Breast epithelium (tissue), 4 donors: ENCODE measurements at places on chromosomes 12 and 14.

DNA sequence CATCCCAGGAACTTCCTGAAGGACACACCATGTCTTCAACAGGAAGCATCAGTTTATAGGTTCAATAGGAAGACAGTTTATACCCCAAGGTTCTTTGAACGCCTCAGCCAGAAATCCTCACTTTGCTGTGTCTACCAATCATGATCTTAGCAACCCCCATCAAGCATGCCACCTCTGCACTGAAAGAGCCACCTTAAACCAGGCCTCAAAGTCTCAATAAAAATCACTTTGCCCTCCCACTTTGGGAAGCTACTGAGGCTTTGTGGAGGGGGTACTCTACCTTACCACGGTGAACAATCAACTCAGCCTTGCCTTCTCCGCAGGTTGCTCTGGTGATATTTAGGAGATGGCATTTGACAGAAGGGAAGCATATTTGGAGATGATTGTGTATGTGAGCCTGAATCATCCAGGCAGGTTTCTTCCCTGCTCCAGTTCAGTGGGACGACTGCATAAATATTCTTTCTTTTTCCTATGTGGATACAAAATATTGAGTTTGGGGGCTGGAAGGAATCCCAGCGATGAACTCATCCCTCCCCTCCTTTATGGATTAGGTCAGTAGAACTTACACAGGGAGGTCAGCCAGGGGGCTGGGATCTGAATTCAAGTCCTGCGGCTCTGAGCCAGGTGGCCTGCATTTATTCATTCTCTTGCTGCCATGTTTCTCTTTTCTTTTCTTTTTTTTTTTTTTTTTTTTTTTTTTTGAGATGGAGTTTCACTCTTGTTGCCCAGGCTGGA, 42.8 kb upstream of the VASH1 start:
- no peak for DNase-seq

- DNase-seq: no peak
These were observed 106.7 kb downstream of the RPS29 start for GRCh38 chr14:49479432-49479831.

DNA sequence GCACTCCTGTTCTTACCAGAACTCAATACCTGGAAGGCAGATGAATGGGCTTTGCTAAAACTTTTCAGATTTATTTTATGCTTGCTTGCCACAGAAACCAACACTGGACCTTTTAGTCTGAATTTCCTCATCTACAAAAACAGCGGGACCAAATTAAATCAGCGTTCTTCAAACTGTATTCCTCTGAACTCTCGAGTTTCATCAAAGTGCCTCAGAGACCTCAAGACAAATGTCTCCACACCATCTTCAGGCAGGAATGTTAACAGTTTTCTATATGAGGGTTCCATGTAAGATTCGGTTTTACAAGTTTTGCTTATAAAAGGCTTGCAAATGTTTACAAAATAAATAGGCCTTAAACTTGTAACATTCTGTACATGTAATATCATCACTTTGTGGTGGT, 74.6 kb downstream of the MED13L start:
- no peak for DNase-seq

DNA sequence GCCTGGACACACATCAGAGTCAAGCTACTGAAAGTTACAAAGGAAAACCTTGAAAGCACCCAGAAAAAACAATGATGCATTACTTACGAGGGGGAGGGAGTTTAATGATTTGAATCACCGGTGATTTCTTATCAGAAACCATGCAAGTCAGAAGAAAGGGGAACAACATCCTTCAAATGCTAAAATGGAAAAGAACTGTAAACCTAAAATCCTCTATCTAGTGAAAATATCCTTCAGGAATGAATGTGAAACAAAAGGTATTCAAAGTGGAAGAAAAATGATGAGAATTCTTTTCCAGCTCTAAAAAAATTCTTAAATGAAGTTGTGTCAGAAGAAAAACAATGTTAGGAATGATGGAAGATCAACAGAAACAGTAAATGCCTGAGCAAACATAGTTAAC, 16.8 kb downstream of the SCAF11 start:
- DNase-seq: no peak

GRCh38 chr12:108134744-108135143, 5.7 kb downstream of the WSCD2 start:
- DNase-seq: no peak

DNA sequence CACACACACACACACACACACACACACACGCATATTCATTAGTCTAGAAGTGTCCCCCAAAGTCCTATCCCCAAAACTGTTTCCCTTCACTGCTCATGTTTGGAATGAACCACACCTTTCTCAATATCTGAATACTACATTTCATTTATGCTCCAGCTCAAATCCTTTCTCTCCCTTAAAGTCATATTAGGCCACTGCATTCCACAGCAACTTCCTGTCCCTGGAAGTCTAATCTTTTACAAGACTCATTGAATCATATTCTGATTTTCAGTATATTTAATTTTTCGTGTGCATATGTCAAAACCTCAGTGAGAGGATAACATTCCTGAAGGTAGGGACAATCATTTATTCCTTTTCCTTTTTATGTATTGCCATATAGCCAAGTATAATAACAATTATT, 155.6 kb upstream of the LMNTD1 start:
- no peak for DNase-seq

DNA sequence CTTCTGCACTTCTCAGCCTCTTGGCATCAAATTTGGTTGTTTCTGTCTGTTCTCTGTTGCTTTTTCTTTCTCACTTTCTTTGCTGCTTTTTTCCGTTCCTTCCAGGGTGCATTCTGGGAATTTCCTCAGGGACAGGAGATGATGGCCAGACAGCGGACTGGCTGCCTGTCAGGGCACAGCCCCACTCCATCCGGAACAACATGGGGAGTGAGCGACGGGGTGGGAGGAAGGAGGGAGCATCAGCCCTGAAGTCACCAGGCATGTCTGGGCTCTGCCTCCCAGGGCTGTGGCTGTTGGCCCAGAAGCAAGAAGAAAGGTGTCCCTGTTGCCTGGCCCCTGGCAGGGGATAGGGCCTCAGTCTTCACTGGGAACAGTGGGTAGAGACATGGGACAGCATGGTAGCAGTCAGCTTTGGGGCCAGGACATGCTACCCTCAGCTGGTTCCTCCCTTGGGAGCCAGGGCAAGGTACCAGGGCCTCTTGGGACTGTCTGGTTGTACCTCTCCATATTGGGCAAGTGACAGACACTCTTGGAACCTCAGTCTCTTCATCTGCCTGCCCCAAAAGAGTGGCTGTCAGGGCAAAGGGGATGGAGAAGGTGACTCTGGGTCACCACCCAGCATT, 8.6 kb downstream of the PGF start:
- DNase-seq: no peak

DNA sequence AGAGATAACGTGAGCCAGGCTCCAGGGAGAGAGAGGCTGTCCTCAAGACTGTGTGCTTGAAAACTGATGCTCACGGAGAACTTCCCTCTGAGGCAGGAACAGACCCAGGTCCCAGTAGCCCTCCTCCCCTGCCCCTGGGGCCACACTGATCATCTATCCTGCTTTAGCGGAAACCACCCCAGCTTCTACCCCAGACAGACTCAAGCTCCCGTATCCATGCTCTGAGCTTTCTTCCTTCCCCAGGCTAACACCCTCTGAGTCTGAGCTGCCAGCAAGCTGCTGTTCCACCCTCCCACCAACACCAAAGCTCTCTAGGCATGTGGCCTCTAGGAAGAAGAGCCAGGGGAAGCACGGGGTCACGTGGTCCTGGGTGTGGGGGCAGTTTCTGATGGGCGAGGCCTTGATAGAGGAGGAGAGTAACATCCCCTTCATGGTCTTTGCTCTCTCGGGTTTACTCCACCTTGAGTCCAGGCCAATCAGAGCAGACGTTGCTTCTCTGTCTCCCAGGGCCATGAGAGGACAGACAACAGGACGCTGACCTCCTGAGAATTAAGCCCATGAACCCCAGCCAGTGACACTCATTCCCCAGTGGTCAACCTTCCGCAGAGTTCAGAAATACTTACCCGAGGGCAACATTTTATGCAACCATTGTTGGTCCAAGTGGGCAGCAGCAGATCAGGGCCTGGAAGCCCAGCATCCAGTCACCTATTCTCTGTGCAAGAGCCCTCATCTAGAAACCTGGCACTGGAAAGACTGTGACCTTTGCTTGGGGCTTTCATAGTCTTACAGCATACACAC, 1.4 kb downstream of the PCK2 start:
- no peak for DNase-seq

DNA sequence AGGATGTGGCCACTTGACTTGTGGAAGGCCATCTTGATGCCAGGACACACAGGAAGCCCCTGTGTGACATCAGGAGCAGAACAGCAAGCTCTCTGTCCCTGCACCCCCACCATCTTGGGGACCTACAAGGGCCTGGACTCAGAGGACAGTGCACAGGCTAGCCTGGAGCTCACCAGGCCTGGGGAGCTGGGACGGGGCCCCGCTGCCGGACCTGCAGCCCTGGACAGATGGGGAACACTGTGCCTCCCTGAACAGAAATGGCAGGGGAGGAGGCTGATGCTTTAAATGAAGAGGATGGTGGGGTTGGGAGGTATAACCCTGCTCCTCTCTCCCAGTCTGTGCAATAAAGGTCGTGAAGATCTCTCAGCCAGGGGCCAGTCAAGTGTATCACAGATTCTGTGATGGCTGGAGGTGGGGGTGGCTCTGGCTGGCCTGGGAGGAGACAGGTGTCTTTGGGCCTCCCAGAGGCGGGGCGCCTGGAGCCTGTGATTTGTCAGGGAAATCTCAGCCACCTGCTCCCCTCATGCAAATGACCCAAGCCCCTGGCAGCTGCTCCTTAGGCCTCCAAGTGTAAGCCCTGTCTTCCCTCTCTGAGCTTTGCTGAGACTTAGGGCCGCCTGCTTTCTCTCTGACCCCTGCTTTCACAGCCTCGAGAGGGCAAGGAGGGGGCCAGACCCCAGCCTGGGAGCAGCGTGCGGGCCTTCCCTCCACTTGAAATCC, 1.1 kb upstream of the GNB3 start:
- DNase-seq: no peak

GRCh38 chr12:53235742-53236442, 3.9 kb upstream of the RARG start:
- DNase-seq: no peak

- DNase-seq: no peak
These were observed 10.6 kb upstream of the FOXN3 start for GRCh38 chr14:89427426-89428172.

- no peak for DNase-seq
These were observed 168.5 kb downstream of the NAV3 start for GRCh38 chr12:77999074-77999715.

DNA sequence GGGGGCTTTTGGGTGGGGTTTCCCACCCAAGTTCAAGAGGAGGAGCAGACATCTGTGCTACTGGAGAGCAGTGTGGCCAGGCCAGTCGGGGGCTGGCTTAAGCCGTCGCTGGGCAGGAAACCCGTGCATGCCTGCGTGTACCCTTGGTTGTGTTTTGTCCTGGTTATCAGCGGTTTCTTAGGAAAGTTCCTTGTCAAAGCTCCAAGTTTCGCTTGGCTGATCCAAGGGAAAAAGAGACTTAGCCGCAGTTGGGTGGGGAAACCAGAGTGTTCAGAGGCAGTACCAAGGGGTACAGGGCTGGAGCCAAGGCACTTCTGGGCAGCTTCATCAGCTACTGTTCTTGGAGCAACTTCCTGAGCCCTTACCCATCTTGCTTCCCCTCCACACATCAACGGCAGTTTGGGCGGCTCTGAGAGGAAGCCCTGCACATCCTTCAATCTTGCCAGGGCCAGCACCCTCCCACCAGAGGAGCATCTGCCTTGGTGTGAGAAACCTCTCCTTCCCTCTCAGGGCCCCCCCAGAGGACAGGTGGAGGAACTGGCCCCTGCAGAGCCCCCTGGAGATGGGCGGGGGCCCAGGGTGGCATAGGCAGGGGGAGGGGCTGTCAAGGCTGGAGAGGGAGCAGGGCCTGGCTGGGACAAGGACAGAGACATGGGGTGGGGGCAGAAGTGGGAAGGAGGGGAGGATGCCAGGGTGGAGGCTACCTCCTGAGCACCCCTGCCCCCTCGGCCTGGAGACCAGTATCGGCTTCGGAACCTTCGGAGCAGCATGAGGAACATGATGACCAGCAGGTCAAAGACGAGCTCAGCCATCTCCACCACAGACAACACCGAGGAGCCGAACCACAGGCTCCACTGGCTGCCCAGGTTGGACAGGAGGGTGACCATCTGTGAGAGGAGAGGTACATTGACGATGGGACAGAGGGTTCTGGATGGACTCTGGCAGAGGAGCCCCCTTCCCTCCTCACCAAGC, 5.8 kb upstream of the TNFRSF1A start:
- DNase-seq: peak; percentile 39

GRCh38 chr12:14322403-14322802, 43.1 kb upstream of the ATF7IP start:
- DNase-seq: no peak

DNA sequence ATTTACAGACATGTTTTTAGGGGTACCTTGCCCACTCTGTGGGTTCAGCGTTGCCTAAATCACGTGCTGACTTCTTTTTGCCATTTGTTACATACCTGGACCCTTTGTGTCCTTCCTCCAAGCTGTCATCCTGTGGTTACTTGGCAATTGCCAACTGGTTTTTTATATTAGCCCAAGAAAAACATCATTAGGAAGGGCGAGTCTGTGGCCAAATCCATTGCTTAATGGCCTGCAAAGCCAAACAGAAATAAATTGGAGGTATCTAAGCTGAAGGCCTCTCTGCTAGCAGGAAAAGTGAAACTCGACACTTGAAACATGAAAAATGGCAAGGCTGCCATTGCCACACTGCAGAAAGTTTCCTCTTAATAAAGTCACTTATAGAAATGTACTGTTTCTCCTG, 190.4 kb downstream of the NUAK1 start:
- no peak for DNase-seq

GRCh38 chr12:132429602-132429945, 60.4 kb upstream of the FBRSL1 start:
- DNase-seq: no peak
